Upper lobe of left lung (tissue), 6 donors: ENCODE measurements at places on chromosomes 4 and X. TPM values are rescaled to one million over a fixed set of nuclear protein-coding genes. Genes with fewer than 3 reads are reported as not detected.

DNA sequence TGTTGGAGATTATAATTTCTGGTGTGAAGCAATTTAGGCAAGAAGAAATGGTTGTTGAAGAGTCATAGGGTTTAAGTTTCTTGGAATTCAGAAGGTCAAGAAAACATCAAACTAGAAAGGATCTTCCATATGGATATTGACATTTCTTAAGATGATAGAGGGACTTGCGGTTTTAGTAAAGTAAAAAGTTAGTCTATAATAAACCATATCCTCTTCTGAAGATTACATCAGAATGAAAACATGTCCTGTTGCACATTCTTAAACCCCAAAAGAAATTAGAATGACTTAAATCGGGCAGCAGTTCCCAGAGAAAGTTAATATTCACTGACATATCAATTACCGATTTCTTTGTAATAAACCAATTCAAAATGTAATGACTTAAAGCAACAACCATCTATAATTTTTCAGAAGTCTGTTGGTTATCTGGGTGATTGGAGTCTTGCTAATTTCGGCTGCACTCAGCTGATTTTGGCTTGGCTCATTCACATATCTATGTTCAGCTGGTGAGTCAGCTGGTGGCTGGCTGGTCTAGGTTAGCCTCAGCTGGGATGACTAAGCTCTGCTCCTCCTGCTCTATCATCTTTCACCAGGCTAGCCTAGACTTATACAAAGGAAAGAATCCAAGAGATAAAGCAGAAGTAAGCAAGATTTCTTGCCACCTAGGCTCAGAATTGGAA, 24.4 kb upstream of the DYNLT3 start:
- no peaks in the 10 kb centered on the region for H3K36me3 ChIP-seq
- H3K27ac ChIP-seq = no peak overlapping the region
- H3K4me1 ChIP-seq = no peaks in the 10 kb centered on the region
- H3K4me3 ChIP-seq = no peak overlapping the region
- H3K27me3 ChIP-seq = no peaks in the 10 kb centered on the region

DNA sequence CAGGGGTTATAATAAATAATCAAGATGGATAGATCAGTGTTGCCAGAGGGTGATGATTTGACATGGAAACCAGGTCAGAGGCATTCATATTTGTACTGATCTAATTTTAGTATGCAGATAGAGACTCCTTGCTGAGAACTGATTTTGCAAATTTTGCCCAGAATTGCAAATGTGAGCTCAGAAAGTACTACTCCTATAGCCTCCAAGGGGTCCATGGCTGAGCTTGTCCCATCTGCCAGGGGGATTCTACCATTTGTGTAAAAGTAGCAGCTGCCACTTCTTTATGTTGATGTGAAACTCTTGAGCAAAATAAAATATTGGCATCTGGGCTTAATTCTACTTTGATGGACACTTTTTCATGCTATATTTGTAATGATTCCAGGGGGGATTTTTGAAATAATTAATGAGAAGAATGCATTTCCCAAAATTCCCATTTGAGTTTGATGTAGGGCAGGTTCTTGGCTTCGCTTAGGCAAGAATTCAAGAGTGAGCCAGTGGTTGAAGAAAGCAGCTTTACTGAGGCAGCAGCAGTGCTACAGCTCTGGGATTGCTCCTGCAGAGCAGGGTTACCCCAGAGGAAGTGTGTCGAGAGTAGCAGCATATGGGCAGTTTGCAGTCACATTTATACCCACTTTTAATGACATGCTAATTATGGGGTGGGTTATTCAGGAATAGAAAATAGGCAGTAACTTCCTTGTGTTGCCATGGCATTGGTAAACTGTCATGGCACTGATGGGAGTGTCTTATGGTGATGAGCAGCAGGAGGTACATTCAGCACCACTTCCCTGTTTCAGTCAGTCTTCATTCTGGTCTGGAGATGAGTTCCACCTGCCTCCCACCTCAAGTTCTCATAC, 38.7 kb upstream of the DCLK2 start:
- no peaks in the 10 kb centered on the region for H3K36me3 ChIP-seq
- H3K4me3 ChIP-seq = no peak overlapping the region
- no peaks in the 10 kb centered on the region for H3K4me1 ChIP-seq

DNA sequence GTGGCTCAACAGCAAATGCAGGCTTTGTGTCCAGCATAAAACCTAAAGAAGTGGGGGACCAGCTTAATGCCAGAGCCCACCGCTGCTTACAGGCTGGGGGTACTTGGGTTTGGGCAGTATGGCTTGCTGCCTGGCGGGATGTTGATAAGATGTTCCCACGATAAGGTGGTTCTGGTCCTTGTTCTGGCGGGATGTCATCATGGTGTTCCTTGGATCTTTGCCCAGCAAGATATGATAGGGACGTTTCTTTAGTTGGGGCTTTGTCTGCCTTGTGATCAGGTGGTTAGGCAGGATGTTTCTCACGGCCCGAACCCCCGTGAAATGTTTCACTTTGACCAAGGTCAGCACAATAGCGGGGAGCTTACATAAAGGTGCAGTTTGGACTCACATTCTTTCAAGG, 35.3 kb downstream of the PNPLA4 start:
- H3K27me3 ChIP-seq = no peaks in the 10 kb centered on the region
- no peak overlapping the region for H3K27ac ChIP-seq
- no peaks in the 10 kb centered on the region for H3K4me1 ChIP-seq
- H3K4me3 ChIP-seq = no peak overlapping the region

DNA sequence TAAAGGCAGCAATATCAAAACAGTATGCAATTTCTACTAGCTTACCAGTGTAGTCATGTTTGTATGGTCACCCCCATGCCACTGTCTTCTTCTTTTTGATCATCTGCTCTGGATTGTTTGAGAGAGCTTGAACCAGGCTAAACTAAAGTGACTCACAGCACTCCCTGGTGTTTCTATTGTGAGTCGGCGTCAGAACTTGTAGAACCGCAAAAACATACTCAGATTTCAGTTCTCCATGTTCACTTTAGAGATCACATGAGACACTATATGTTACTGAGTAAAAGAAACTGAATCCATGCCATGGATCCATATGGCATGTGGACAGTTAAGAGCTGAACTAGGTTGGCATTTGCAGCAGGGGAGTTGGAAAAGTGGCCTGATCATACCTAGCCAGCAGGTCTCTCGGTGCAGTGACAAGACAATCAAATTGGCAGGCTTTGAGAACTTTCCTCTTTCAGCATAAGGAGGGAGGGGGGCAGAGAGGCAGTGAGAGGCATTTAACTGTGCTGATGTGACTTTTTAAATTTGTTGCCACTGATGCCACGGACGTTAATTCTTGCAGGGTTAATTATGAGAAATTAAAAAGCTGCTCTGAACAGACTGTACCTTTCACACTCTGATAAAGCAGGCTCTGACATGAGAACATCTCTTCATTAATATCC, 88.4 kb downstream of the AFF2 start:
- no peaks in the 10 kb centered on the region for H3K36me3 ChIP-seq
- H3K27ac ChIP-seq = no peak overlapping the region
- H3K27me3 ChIP-seq = no peaks in the 10 kb centered on the region
- no peak for DNase-seq

GRCh38 chr4:97457253-97457652, 686.0 kb downstream of the STPG2 start:
- H3K4me3 ChIP-seq = no peak overlapping the region
- DNase-seq = no peak
- no peak overlapping the region for H3K27ac ChIP-seq
- H3K27me3 ChIP-seq = no peaks in the 10 kb centered on the region

The GUCY1B1 gene
- 24.1 TPM for total RNA-seq

The F8A2 gene
- 9.4 TPM for total RNA-seq

The PPARGC1A gene
- 12.8 TPM for total RNA-seq
